ENCODE measurements at places on chromosomes 6 and 20.

- no peak for DNase-seq
Observed at GRCh38 chr20:9989066-9989724, 45.6 kb upstream of the ANKEF1 start.

DNA sequence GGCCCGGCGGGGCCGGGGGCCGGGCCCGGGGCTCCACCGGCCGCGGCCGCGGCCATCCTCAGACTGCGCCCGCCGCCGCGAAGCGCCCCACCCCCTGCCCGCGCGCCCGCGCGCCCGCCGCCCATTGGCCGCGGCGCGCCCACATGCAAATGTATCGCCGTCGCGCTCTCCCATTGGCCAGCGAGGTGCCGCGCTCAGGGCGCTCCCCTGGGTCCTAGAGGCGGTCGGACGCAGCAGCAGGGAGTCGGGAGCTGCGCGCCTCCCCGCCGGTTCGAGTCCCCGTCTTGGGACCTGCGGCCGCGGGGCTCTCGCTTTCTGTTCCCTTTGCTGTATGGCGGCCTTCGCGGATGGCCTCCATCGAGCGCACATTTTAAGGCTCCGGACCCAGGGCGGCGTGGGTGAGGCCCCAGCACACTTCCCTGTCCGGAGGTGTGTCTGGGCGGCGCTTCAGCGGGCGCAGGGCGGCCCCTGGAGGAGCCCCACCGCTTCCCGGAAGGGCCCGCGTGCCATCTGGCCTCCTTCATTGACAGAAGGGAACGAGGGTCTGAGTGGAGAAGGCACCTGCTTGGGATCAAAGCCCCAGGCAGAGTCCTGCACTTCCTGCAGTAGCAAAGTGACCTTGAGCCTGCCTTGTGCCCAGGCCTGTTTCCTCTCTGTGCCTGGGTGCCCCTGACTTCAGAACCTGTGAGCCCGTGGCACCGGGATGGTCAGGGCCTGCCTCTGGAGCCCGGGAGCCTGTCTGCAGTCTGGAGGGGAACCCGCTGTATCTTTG lies at the start of gene CABLES2:
Gene CABLES2 (minus strand): TSS at position 65 of the 772 bp plus-strand sequence. CDS start 9 bp downstream, at position 56.
- DNase-seq, result peak; percentile 94

- no peak for DNase-seq
Observed at GRCh38 chr20:15708984-15709598, 864.2 kb downstream of the KIF16B start.

DNA sequence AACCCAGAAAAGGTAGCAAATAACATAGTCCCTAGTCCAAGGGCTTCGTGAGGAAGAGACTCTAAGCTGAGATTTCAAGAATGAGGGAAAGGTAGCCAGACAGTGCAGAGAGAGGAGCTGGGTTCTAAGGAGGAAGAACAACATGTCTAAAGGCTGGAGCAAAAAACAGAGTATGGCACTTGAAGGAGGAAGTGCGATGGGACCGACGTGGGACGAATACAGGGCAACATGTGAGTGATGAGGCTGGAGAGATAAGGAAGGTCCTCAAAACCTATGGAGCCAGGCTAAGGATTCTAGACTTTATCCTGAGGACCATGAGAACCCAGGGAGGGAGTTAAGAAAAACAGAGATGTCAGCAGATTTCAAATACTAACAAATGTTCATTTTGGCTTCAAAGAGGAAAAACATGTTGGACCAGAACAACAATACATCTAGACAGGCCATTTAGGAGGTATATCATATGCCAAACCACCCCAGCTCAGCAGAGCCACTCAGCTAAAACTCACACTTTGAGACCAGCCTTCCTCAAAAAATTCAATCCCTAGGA lies 17.5 kb downstream of the ATXN1 start:
- DNase-seq, result no peak

- DNase-seq, result no peak
Observed at GRCh38 chr20:49987015-49987867, 4.5 kb downstream of the SNAI1 start.

- DNase-seq, result no peak
Observed at GRCh38 chr6:43125119-43125518, 46.0 kb upstream of the SRF start.

DNA sequence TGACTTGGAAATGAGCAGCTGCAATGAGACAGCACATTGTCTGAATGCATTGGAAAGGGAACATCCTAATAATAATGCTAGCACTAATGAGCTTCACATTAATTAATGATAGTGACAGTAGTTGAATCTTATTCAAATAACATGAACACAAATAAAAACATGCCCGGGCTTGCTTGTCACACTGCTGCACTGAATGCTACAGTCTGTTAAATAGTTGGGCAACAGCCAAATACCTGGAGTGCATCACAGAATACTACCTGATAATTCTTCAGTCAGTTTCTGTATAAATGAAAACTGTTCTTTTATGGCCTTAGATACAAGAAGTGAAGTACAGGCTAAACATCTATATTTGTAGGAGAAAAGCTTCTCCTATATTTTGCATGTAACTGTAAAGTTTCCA lies 458.7 kb downstream of the RNF144B start:
- peak; percentile 67 for DNase-seq

DNA sequence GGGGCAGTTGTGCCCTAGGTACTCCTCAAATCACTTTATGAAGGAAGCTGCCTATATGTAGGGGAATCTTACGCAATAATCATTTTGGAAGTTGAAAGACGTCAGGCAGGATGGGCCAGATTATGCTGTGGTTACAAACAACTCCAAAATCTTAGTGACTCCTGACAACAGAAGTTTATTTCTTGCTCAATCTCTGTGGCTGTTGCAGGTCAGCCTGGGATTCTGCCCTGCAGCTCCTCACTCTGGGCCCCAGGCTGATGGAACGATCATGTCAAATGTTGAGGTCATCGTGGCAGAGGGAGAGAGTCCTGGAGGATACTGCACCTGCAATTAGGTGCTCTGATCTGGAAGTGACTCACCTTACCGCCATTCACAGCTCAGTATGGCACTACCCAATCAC lies 88.4 kb downstream of the ZDHHC14 start:
- DNase-seq, result no peak

Measured in NCI-H1105 (cell line).